ENCODE measurements at places on chromosomes 11 and 22. TPM values are rescaled to one million over a fixed set of nuclear protein-coding genes. Genes with fewer than 3 reads are reported as not detected.

Gene PLAAT4
- 27.4 TPM for total RNA-seq

Gene ANKK1
- not detected for total RNA-seq

Gene FXYD2
- 0.13 TPM for total RNA-seq

Gene ARHGAP20
- total RNA-seq: 10.3 TPM

Gene GTSE1
- total RNA-seq: 8.4 TPM

Gene RASL10A
- total RNA-seq: not detected

Gene BRMS1
- 38.0 TPM for total RNA-seq

Gene BTG4
- not detected for total RNA-seq

Gene P2RY2
- 2.5 TPM for total RNA-seq

Gene PATE2
- 0.13 TPM for total RNA-seq

Gene IGSF9B
- total RNA-seq: 7.1 TPM

Gene TMEM126B
- 87.0 TPM for total RNA-seq

Gene C11orf58
- total RNA-seq: 170 TPM

Measured in articular chondrocyte of knee joint (primary cell).